ENCODE measurements at places on chromosomes 4 and X.

- no peak for DNase-seq
Measured at GRCh38 chr4:87387237-87387636, 3.8 kb downstream of the HSD17B11 start.

DNA sequence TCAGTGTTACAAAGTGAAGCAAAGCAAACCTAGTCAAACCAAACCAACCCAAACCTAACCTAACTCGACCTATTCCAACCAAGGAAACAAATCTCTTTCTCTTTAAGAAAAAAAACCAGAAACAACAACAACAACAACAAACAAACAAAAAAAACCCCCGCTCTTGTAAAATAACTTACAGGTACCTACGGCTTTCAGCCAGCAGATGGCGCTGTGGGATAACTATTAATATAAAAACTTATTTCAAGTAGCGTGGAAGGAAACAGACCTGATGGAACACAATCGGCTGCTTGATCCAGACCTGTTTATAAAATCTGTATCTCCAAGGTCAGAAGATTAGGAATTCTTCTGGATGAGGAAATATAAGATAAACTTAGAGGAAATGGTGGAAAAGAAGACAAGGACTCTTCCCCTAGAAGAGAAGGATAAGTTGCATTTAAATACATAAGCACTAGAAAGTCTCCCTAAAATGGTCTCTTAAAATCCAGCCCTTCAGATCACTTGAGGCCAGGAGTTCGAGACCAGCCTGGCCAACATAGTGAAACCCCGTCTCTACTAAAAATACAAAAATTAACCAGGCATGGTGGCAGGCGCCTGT, 34.4 kb upstream of the CDKL5 start:
- DNase-seq: peak; percentile 67

DNA sequence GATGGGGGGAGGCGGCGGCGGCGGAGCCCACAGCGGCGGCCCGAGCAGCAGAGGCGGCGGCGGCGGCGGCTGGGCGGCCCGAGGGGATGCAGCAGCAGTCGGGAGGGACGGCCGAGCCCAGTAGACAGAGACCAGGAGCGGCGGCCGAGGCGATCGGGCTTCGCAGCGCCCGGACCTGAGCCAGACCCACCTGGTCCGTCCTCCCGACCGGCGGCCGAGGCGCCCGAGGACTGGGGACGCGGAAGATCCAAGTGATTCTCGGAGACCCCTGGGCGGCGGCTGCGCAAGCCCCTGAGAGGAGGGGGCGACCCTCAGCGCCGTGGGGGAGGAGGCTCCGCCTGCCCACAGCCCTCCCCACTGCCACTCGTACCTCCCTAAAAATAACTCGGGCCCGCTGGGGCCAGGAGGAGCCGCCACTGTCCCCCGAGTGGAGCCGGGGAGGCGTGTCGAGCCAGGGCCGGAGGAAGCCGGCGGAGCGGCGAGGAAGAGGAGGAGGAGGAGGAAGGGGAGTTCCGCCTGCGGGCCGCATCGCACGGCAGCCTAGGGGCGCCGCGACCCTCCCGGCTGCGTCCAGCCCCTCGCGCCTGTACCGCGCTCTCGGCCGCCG, 608 bp downstream of the RAPGEF2 start:
- DNase-seq: peak; percentile 43

- no peak for DNase-seq
Measured at GRCh38 chrX:116607776-116608175, 145.0 kb upstream of the CT83 start.

- DNase-seq: no peak
Measured at GRCh38 chr4:84826681-84827080, 139.8 kb downstream of the WDFY3 start.

- no peak for DNase-seq
Measured at GRCh38 chr4:98262431-98262830, 1.2 kb downstream of the RAP1GDS1 start.

- no peak for DNase-seq
Measured at GRCh38 chr4:76058302-76058701, 16.2 kb upstream of the ART3 start.

- no peak for DNase-seq
Measured at GRCh38 chrX:137166591-137166990, 132.8 kb upstream of the GPR101 start.

GRCh38 chr4:79258614-79259176, 67.2 kb downstream of the NAA11 start:
- no peak for DNase-seq

- DNase-seq: no peak
Measured at GRCh38 chrX:134803551-134804183, 145.4 kb upstream of the PLAC1 start.

DNA sequence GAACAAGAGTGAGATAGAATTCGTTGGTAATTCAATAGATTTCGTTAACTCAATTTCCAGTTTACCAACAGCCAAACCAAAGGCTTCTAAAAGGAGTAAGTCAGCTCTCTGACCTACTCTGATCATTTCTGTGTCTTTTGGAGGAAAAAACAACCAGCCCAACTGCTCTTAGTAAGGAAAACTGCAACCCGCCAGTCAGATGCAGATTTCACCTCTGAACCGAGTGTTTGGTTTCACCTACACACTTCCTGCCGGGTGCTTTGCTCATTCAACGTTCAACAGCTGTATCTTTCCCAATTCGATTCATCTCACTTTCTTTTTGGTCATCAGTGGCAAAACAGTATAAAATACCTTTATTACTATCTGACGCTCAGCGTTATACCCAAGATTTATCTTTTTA, 24.5 kb downstream of the TMSB4X start:
- DNase-seq: no peak
